ENCODE measurements at places on chromosomes 4 and X.

DNA sequence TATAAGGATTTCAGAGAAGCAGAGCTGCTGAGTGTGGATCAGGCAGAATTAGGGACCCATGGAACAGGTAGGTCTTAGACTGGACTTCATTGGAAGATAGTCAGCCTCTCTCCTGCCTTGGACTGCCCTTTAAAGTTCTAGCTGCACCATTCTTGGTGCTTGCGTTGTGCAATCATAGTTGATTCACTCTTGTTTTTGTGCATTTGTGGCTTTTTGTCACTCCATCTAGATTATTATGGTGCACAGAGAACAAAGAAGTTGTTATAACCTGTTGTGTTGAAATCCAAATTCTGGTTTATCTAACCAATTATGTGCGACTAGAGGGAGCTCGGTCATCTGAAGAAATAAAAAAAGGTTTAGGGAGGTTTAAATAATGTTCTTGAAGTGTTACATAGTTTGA is 59.3 kb downstream of the JADE1 start:
- no peak for DNase-seq

DNA sequence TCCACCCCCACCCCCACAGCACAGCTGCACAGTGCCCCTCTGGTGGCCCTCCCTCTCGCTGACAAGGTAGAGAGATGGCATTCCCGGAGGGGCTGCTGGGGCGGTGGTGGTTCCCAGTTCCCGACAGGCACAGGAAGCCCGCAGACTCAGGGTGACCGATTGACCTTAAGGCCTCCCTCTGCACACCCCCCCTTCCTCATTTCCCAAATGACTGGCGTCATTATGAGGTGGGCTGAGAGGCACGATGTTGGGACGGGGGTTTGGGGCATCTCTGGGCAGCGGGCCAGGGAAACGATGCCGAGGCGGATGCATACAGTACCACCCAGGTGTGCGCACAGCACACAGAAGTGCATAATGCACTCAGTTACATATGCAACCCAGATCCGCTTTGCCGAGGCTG is 3.5 kb upstream of the TIMP1 start:
- DNase-seq = peak; percentile 53

GRCh38 chr4:179563741-179564140 is 2121.5 kb upstream of the AGA start:
- DNase-seq = no peak

- DNase-seq = no peak
These were observed 68.1 kb upstream of the FAM9C start for GRCh38 chrX:13112499-13112898.

GRCh38 chrX:96861661-96862060 is 22.0 kb upstream of the RPA4 start:
- no peak for DNase-seq

- no peak for DNase-seq
These were observed 2032.8 kb downstream of the PCDH7 start for GRCh38 chr4:32752962-32753361.

GRCh38 chrX:151776181-151776731 is 41.7 kb downstream of the CNGA2 start:
- DNase-seq = no peak

- no peak for DNase-seq
These were observed 10.7 kb upstream of the PASD1 start for GRCh38 chrX:151552743-151553142.

- DNase-seq = no peak
These were observed 5.1 kb upstream of the DGAT2L6 start for GRCh38 chrX:70172221-70172620.

GRCh38 chr4:152735396-152735859 is 44.1 kb downstream of the TIGD4 start:
- DNase-seq = no peak

- DNase-seq = no peak
These were observed 31.6 kb upstream of the PAPSS1 start for GRCh38 chr4:107751670-107752069.

- DNase-seq = no peak
These were observed 97.1 kb upstream of the SH3RF1 start for GRCh38 chr4:169367826-169368225.

DNA sequence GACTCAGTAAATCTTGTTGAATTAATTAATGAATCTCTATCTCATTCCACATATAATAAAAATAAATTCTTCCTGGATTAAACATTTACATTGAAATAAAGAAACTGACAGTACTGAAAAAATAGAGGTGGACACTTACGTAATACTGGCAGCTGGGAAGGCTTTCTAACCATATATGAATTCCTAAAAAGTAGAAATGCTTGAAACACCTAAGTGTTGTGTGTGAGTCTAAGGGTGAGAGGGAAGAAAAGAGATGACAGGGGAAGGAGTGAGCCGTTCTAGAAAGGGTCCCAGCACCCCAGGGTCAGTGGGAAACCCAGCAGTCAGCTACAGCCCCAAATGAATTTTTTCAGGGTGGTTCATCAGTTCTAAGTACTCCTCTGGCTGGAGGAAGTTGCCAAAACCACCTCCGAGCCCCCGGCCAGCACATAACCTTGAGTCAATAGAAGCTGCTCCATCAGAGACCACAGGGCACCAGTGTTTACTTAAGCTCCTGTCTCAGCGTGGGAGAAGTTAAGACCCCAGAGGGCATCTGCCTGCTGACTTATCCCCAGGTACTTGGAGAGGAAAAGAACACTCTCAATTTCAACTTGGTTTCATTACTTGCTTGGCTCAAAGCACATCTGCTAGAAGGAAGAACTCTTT is 18.3 kb downstream of the GAB3 start:
- DNase-seq = no peak

DNA sequence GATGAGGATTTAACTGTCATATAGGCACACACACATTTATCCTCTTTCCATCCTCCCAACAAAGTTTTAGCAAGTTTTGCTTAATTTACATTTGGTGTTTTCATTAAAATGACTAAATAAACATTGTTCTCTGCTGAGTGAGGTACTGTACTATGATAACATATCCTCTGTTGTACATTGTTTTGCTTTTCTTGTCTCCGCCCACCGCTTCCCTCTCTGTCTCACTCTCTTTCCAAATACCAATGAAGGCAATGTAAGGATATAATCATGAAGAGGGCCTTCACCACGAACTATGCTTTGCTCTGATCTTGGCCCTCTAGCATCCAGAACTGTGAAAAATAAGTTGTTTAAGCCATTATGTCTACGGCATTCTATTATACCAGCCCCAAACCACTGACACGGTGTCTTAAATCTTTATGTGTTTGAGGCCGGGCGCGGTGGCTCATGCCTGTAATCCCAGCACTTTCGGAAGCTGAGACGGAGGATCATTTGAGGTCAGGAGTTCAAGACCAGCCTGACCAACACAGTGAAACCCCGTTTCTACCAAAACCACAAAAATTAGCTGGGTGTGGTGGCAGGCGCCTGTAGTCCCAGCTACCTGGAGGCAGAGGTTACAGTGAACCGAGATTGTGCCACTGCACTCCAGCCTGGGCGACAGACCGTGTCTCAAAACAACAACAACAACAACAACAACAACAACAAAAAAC is 65.3 kb downstream of the HPRT1 start:
- DNase-seq = no peak

DNA sequence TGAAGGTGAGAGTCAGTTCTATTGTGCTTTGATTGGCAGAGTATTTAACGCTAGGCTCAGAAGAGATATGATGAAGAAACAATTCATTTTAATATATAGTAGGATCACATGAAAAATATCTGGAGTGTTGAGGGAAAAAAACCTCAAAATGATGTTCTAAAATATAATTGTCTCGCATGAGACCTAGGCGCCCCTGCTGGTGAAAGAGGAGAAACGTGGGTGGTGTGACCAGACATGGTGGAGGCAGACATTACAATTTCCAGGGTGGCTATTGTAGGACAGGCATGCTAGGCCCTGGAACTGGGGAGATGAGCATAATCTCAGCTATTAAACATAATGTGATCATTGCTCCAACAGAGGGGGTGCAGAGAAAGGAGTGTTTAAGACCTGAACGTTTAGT is 210.0 kb downstream of the HS3ST1 start:
- DNase-seq = no peak

DNA sequence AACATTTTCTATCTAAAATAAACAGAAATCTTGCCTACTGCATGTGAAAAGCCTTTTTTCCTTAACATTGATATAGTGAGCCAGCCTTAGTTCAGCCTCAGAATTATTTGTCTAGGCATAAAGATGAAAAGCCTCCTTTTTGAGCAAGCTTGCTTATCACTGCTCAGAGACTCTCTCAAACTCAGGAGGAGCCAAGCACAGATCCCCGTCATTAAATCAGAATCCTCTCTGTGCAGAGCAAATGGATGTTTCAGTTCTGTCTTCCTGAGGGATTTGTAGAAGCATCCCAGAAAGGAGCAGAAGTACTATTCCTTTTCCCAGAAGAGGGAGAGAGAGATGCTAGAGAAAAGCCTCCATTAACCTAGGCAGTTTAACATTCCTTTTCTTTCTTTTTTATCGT is 186.9 kb upstream of the LNX1 start:
- no peak for DNase-seq

DNA sequence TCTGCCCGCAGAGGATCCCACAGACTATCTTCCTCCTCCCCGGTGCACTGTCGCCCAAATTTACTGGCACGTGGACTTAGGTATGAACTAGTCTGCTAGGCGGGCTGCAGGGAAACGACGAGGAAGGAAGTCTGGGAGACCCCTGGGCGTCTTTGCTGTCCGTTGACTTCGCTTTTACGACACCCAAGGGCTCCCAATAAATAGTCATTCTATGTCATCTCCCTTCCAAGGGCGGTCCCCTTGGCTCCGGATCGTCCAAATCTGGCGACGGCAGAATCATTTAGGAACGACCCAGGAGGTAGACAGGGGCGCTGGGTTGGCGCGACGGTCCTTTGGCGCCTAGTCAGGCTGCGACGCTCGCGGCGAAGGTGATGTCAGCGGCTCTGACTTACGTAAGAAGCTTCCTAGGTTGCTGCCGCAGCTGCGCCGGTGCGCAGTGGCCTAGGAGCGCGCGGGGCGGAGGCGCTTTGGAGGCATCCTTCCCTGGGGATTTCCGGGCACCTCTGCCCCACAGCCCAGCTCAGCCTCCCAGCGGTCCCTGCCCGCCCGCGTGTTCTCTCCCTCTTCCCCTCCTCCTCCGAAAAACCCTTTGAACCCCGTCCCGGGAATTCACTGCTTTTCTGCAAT is 2.2 kb downstream of the NHS start:
- DNase-seq = no peak

DNA sequence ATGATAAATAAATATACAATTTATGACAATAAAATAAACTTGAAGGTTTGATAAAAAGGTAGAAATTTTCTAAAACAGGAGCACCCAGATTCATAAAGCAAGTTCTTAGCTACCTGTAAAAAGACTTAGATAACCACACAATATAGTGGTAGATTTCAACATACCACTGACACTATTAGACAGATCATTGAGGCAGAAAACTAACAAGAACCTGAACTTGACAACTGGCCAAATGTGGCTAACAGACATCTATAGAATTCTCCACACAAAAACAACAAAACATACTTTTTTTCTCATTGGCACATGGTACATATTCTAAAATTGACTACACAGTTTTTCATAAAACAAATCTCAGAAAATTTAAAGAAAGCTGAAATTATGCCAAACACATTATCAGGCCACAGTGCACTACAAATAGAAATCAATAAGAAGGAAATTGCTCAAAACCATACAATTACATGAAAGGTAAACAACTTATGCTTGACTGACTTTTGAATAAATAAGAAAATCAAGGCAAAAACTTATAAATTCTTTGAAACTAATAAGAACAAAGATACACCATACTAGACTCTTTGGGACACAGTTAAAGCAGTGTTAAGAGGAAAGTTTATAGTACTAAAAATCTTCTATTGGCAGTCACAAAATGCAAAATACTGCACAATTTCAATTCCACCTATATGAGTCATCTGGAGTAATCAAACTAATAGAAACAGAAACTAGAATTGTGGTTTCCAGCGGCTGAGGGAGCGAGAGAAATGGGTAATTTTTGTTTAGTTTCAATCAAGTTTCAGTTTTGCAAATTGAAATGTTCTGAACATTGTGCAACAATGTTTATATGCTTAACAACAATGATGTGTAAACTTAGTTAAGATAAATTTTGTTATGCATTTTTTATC is 925.6 kb downstream of the SH3BGRL start:
- no peak for DNase-seq

DNA sequence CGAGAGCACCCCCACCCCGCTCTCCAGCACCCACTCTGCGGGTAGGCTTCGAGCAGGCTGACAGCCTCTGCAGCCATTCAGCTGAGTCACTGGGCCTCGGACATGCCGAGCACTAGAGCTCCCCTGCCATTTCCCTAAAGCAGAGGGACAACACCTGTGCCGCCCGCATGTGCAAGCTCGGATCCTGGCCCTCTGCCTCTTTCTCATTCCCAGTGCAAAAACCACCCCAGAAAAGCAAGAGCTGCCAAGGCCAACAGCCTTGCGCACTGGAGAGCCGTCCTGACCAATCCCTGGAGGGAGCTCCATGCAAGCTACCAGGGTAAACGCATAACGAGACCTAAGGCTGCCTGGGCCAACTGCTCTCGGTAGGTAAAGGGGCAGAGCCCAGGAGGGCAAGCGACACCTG is 5.3 kb downstream of the HCFC1 start:
- DNase-seq = no peak

DNA sequence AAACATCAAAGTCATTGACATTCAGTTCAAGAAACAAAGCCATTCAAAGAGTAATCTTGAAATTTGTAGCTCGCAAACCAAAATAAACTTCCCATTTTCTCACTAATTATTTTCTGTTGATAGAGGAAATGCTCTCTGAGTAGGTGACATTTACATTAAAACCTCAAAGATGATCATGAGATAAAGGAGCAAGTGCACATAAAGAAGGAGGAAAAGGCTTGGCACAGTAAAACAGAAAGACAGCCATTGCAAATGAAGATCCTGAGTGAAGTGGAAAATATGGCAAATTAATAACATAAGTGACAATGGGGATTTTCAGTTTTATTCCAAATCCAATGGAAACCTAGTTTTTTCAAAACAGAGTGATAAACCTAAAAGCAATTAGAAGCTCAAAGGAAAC is 2320.8 kb downstream of the ARAP2 start:
- DNase-seq = no peak

GRCh38 chr4:150906987-150907633 is 108.0 kb downstream of the LRBA start:
- DNase-seq = no peak

GRCh38 chrX:11890836-11891514 is 132.9 kb downstream of the MSL3 start:
- DNase-seq = no peak

GRCh38 chrX:118534716-118535493 is 39.3 kb downstream of the DOCK11 start:
- DNase-seq = no peak

GRCh38 chr4:138555108-138555507 is 313.0 kb upstream of the SLC7A11 start:
- DNase-seq = no peak

DNA sequence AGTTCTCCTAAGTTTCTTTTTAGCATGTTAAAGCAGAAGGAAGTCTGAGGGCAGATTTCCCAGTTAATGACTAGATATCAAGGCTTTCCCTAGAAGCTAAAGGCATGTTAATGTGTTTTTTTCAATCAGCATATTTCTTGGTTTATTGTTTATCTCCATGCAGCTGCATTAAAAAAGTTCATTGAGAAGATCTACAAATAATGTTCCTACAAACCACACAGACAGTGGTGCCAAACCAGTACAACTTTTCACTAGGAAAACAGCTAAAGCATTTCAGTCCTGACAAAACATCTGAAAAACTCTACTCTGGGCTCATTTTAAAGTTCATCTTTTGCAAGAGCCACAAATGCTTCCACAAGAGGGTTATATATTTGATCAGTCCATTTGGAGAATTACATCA is 320.0 kb downstream of the ADGRL3 start:
- no peak for DNase-seq

- DNase-seq = no peak
These were observed 38.6 kb downstream of the ADGRA3 start for GRCh38 chr4:22477136-22477812.

- no peak for DNase-seq
These were observed 527.2 kb upstream of the PRKX start for GRCh38 chrX:4240541-4241194.

Data from mesenteric fat pad (tissue), 1 donor.